ENCODE measurements at places on chromosomes 3 and 15. TPM values are rescaled to one million over a fixed set of nuclear protein-coding genes. Genes with fewer than 3 reads are reported as not detected.

DNA sequence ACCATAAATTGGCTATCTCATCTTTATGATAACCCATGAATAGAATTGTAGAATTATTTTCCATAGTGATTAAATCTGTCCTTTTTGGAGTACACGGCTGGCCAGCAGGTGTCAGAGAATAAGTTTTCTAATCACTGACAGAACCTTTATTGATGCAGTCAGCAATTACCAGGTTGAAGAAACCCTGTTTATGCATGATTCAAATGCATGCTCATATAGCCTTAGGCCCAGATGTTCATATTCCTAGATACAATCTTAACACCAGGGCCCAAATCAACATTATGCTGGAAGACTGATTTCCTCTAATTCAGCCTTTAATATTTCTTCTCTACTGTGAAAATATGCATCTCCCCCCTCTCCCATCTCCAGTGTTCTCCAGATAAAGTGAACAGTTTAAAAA, 243.5 kb upstream of the DCBLD2 start:
- DNase-seq, result no peak

DNA sequence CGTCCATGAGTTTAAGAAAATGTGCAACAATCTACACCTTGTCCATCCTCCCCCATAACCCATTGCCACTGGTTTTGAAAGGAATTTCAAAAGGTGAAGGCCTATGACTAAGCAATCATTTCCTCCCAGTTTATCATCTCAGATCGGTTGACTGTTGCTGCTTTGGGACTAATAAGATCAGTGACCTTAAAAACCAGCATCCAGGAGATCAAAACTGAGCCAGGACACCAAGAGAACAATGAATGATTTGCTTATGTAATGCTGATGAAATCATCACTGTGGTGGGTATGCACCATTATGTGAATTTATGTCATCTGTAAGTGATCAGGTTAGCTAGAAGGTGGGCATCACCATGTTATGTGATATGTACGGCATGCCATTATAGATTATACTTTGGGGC, 195.5 kb downstream of the SSR3 start:
- peak; percentile 10 for DNase-seq

- DNase-seq, result peak; percentile 38
These were observed 25.7 kb downstream of the HMCES start for GRCh38 chr3:129304146-129304961.

DNA sequence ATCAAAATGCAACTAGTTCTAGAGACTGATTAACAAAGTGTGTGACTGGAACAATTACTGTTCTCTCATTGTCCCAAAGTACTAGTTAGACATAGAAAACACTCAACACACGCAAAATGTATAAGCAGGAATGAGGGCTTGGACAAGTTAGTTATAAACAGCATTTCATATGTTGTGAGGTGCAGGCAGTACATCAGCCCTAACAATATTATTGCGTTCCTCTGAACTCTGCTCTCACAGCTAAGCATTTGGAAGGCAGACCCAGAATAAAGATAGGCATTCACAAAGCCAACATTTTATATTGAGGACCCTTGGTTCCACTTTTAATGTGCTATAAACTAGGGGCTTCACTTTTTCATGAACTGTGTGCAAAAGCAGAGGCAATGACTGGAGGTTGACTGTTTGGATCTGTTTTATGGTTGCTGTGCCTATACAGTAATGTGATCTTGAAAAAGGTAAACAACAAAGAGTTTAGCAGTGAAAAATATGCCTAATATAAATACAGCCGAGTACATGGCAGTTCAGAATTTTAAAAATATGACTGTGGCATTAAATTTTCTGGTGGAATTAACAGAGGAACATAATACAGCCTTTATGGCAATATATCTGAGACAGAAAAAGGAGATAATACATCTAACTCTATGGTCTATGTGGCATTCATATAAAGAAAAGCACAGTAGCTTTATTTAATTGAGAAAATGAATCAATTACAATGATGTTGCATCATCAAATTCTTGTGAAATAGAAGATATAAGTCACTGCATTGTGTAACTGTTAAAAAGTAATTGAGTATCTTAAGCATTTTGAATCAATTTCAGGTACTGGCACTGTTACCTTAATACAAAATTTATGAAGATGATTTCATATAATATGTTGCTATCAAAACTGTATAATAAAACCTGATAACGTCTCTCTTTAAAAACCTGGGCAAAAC, 80.0 kb upstream of the SKOR1 start:
- peak; percentile 54 for DNase-seq

- no peak for DNase-seq
These were observed 341.1 kb upstream of the LRRC3B start for GRCh38 chr3:26281284-26281985.

- no peak for DNase-seq
These were observed 19.7 kb downstream of the PLD1 start for GRCh38 chr3:171790574-171790897.

GRCh38 chr3:127120851-127121647, 71.9 kb upstream of the PRR23E start:
- no peak for DNase-seq

DNA sequence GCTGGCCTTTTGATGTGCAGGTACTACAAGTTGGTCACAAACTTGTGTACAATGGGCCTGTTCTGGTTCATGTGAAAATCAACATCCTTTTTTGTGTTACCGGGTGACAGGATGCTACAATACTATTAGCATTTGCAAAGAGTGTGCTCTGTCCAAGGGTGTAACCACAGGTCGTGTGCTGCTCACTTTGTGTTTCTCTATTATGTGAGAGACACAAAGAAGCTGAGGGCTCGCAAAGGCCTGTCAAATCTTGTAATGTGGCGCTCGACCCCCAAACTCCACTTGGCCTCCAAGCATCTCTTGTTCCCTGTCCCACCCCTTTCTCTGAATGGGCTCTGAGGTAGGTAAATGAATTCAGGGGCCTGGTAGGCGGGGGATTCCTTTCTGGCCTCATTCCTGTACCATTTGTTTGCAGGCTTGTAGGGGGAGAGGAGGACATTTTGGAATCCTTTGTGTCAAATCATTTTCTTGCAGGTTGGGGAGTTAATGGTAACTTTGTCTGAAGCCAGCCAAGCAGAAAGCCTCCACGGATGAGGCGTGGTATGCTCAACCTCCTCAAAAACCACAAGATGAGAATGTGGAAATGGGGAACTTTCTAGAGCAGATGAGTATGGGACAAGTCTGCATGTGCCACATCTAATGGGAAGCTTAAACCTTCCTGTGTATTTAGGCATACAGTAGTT, 109.1 kb downstream of the OPA1 start:
- peak; percentile 11 for DNase-seq

DNA sequence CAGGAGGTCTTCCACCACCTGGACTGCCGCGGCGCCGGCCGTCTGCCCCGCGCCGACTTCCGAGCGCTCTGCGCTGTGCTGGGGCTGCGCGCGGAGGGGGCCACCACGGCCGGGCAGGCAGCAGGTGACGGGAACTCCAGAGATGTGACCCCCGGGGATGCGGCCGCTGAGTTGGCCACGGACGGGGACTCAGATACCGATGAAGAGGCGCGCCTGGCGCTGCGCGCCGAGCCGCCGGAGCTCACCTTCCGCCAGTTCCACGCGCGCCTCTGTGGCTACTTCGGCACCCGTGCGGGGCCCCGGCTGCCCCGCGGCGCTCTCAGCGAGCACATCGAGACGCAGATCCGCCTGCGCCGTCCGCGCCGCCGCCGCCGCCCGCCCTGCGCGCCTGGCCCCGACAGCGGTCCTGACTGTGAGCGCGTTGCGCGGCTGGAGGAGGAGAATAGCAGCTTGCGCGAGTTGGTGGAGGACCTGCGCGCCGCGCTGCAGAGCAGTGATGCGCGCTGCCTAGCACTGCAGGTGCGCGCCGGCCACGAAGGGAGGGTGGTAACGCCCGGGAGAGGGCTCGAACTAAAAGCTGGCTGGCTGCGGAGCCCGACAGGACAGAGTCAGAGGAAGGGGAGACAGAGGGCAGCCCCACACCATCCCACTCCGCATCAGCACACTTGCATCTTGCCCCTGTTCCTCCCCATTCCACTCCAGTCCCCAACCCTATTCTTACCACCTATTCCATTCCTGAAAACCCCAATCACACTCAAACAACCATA, 885 bp downstream of the EFCC1 start:
- no peak for DNase-seq

DNA sequence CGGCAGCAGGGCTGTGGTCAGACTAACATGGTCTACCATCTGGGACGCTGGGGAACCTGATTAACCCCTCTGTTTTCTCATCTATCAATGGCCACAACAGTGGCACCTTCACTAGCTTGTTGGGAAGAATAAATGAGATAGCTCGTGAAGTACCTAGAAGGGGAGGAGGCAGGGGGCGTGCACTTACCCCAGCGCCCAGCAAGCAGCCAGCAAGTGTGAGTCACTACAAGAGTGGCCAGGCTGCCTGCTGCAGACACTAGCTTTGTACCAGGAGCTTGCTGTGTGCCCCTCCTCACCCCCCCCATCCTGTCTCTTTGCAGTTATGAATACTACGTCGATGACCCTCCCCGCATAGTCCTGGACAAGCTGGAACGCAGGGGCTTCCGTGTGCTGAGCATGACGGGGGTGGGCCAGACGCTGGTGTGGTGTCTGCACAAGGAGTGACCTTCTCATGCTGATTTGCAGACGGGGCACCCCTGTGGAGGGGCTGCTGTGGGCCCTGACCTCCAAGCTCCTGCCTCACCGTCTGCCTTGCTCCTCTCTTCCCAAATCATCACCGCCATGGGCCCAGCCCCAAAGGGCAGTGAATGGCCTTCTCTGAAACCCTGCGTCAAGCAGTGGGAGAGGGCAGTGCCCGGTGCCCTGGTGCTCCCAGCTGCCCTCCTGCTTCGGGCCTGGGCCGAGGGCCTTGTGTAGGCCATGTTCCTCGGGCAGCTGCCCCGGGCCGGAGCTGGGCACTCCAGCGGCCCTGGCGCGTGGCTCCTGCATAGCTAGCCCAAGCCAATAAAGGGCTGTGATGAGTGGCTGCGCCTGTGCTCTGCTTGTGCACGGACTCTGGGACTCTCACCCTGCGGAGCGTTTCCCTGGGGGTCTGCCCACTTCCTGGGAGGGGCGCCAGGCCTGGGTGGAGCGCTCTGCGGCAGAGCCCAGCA, 2.6 kb upstream of the C15orf62 start:
- peak; percentile 26 for DNase-seq

DNA sequence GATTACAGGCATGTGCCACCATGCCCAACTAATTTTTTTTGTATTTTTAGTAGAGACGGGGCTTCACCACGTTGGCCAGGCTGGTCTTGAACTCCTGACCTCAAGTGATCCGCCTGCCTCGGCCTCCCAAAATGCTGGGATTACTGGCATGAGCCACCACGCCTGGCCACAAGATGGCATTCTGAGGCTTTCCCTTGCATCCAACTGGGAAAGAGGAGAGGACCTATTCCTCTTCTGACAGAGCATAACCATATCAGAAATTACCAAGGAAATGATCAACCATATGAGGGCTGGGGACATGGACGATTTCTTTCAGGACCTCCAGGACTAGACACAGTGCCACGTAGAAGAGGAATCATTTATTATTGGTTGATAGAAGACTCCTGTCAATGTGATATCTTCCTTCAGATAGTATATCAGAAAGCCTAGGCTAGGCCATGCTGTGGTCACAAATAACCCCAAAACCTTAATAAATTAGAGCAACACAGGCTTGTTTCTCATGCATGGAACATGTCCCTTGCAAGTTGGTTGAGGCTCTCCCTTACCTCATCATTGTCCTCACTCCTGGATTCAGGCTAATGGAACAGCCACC, 372.3 kb upstream of the IL12A start:
- peak; percentile 66 for DNase-seq

Gene TNFAIP8L3
- 22.4 TPM for total RNA-seq

Gene GUCA1C
- total RNA-seq, result not detected

Gene HES1
- total RNA-seq, result 0.81 TPM

Gene CHRD
- 4.6 TPM for total RNA-seq

Gene TTC23
- total RNA-seq, result 36.7 TPM

Gene FXR1
- 104 TPM for total RNA-seq

Gene INSYN1
- total RNA-seq, result 1.2 TPM

Gene CCDC39
- 0.27 TPM for total RNA-seq

Gene CYP1A1
- not detected for total RNA-seq

Gene CDHR4
- 0.09 TPM for total RNA-seq

Gene TMEM207
- total RNA-seq, result not detected

Gene PLA1A
- 1.1 TPM for total RNA-seq

Gene PRTG
- total RNA-seq, result 0.45 TPM

Gene AMIGO3
- total RNA-seq, result 0.27 TPM

Measured in fibroblast of the aortic adventitia (primary cell).